ENCODE measurements at places on chromosomes 7 and 10.
A peak's percentile ranks its signal among the peaks of the same experiment; 100 is the strongest.

- no peak for DNase-seq
Measured at GRCh38 chr7:38829488-38830165, 79.4 kb downstream of the VPS41 start.

DNA sequence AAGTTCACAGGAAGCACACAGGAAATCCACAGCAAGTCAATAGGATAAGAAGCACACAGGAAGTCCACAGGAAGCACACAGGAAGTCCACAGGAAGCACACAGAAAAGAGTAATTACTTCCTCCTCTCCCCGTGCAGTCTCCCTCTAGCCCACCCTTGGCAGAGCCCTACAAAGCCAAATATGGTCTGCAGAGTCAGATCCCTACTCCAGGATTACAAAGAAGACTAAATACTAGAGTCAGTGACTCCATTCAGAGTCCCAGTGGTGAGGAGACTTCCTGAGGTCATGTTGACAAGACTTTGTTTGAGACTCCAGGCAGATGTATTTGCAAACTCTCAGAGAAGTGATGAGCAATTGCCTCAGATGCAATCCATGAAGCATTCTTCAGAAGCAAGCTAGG, 398.6 kb upstream of the AUTS2 start:
- no peak for DNase-seq

DNA sequence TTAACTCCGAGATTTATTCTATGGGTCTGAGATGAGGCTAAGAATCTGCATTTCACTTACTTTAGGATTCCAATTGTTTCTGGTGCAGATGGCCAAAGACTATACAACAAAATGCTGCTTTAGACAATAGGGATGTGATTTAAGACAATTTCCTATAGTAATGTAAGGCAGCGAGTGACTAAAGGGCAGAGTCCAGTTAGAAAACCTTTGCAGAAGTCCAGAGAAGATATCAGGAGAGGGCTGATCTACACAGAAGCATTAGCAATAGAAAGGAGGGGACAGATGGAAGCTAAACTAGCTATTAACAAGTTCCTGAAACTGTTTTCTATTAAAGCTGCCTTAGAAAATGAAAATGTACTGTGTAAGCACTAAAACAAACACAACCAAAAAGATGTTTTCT, 398.9 kb downstream of the DGKB start:
- no peak for DNase-seq

- no peak for DNase-seq
Measured at GRCh38 chr10:5023177-5023805, 19.6 kb upstream of the AKR1C2 start.

GRCh38 chr10:88127766-88128165, 264.3 kb downstream of the PTEN start:
- no peak for DNase-seq

- DNase-seq = no peak
Measured at GRCh38 chr7:756231-756927, 29.3 kb upstream of the PRKAR1B start.

GRCh38 chr10:86401588-86402282, 35.1 kb upstream of the GRID1 start:
- no peak for DNase-seq

DNA sequence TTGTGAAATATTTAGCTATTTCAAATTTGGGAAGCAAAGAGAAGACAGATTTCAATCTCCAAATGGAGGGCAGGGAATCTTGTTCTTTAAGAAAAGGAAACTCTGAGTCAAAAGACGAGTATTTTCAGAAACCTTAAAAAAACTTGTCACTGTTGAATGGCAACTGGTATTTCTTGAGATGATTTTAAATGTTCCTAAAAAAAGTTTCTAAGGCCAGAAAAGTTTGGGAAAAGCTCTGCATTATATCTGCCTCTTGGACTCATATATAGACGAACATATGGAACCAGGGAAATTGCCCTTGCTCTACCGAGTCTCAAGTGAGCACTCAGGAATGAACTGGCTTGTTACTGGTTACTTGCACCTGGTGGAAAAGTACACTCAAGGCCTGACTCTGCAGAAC, 69.5 kb downstream of the ADAM22 start:
- DNase-seq = no peak

GRCh38 chr7:87140271-87140748, 11.9 kb upstream of the DMTF1 start:
- DNase-seq = no peak

- DNase-seq = no peak
Measured at GRCh38 chr10:89242345-89242684, 9.3 kb downstream of the LIPA start.

DNA sequence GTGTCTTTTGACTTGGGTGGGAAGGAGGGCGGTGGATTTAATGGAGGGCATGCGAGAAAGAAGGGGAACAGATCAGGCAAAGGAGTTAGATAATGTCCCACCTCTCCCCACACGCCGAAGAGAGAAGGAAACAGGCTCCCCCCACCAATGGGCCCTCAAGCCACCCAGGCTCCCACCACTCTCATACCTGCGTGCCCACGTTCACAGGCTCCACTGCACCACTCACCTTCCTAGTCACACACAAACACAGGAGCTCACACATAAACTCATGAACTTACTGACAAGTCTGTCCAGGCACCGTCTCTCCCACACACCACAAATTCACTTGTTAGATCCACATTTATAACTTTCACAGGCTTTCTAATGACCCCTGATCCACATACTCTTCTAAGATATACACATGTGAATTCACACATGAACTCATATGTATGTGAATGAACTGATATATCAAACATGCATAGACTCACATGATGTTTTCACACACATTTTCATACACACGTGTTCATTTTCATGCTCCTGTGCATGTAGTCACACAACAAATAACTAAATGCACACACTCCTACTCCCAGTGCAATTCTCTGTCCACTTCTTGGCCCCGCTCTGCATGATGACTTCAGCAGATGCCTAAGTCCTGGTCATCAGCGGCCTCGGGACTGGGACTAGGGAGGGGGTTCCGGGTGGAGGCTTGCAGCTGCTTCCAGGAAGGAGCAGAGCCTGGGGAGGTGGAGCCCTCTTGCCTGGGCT, 1.5 kb downstream of the LZTS2 start:
- no peak for DNase-seq

GRCh38 chr10:118481871-118482270, 113.6 kb downstream of the PRLHR start:
- no peak for DNase-seq

GRCh38 chr7:101232141-101232850, 5.3 kb downstream of the CLDN15 start:
- peak; percentile 14 for DNase-seq

- DNase-seq = no peak
Measured at GRCh38 chr10:102153093-102153620, 968 bp downstream of the NOLC1 start.

GRCh38 chr7:87426160-87426559, 49.3 kb downstream of the ABCB4 start:
- DNase-seq = no peak

DNA sequence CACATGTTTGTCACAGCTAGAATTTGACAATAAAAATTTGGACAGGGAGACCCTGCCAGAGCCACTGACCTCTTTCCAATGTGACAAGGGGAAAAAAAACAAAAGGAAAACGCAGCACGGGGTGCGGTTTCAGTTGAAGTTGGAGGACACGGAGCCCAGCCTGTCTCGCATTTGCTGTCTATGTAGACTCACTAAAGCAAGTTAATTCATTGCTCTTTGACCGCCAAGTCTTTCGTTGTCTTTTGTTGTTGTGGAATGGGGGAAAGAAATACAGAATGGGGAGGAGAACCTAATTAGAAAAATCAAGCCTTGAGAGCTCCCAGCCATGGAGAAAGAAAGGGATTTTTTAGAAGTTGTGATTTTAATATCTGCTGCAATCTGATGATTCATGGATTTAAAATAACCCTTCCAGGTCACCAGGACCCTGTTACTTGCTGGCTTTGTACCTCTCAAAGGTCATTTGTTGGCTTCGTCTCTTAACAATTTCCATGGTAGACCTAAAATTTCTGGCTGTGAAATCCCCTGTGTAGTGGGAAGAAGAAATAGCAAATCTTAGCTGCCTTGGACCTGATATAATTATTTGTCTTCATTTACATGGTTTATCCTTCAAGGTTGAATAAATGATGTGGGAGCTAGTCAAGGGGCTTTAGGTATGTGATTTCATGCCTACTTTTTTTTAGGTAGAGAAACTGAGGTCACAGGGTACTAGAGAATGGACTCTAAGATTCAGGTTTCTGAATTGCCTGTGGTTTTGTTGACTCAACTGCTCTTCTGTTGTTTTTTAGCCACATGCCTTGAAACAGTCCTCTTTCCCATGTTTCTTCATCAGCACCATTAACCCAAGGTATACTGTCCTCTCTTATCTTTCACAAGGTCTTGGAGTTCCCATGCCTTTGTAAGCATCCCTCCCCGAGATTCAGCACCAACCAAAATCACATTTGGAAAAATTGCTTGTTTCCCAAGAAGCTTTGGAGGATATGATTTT, 78.7 kb downstream of the TCF7L2 start:
- no peak for DNase-seq

DNA sequence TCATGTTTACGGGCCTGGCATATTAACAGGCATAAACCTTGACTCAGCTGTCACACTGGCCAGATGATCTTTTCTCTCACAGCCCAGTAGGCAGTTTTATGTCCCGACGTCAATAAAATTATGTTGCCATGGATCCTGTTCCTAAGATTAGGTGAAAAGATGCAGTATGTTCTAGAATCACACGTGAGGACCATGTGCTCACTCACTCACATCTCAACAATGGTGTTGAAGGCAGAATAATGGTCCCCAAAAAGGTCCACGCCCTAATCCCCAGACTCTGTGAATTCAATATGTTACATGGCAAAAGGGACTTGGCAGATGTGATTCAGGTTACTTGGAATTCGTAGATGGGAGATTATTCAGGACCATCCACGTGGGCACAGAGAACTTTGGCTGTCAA, 3.5 kb downstream of the DOCK1 start:
- DNase-seq = no peak

- no peak for DNase-seq
Measured at GRCh38 chr10:34217524-34217923, 597.6 kb downstream of the PARD3 start.

GRCh38 chr7:33346055-33346454, 216.7 kb downstream of the BBS9 start:
- no peak for DNase-seq

Data from epithelial cell of prostate (primary cell).